Lower leg skin (tissue), 4 donors: ENCODE measurements at places on chromosomes 3 and 15.

- no peak for DNase-seq
Observed at GRCh38 chr3:123635717-123636116, 50.9 kb upstream of the HACD2 start.

DNA sequence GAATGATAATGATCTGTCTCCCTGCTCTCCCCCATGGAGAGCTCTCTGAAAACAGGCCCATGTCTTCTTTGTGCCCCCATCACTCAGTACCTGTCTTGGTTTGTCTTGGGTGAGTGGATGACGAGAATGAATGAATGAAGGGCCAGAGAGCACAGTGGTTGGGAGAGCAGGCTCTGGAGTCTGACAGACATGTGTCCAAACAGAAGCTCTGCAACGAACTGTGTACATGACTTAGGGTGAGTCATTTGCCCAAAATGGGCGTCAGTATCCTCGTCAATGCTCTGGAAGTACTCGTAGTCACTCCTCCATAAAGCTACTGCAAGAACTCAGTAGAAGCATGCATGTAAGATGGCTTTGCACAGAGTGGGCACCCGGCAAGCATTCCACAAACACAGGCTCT lies 170.2 kb upstream of the TLE3 start:
- no peak for DNase-seq

- no peak for DNase-seq
Observed at GRCh38 chr15:55707518-55707917, 35.4 kb downstream of the PRTG start.

DNA sequence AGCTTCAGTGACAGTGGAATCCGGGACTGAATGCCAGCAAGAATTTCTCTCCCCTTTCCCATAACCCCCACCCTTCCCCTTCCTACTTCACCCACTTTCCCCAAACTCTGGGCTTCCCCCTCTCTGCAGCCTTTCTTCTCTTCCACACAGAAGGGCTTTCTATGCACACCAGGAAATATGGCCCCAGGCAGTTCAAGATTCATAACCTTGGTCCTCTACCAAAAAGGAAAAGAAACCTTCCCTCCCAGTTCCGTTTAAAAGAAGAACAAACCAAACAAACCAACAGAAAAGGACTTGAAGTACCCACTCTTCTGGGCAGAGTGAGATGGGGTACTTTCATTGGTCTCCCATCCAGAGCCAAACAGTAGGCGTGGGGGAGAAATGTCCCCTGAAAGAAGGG lies 68.8 kb upstream of the ABHD2 start:
- no peak for DNase-seq

- no peak for DNase-seq
Observed at GRCh38 chr3:111284503-111285183, 213.0 kb downstream of the NECTIN3 start.

DNA sequence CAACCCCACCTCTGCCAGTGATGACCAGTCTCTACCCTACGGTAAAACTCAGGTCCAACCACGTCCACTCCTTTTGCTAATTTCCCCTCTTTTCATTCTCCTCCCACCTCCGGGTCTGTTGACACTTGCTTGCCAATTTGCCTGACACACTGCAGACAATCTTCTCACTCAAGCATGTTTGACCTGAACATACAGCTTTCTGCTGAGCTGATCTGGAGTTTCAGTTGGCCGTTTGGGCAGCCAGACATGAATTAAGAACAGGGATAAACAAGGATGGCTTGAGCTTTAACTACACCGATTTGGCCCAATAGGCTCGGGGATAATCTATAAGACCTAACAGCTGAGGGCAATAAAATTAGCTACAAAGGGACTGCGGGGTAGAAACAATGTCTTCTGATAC lies 758.6 kb upstream of the CFAP20DC start:
- no peak for DNase-seq

GRCh38 chr3:189202106-189202505 lies 30.3 kb downstream of the TPRG1 start:
- no peak for DNase-seq

DNA sequence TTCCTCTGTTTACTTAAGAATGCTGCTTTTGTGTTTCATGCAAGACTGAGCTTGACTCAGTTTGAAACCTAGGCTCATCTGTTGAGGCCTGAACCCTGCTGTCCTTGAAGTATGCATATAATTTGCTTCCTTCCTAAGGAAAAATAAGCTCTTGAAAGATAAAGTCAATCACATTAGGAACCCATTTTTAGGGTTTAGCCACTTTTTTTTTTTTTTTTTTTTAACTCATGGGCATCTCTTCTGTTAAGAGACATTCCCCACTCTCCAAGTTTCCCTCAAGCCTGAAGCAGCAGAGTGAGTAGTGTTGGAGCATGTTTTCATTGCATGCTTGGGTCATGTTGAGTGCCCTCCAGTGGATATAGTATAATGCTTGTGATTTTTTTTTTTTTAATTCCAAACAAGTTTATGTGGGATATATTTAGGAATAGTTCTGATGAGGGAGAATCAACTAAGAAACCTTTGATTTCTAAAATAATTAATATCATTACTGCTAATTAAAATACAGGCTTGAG lies 3.6 kb downstream of the CTNNB1 start:
- DNase-seq: no peak

GRCh38 chr15:96089405-96090058 lies 241.0 kb upstream of the NR2F2 start:
- no peak for DNase-seq

DNA sequence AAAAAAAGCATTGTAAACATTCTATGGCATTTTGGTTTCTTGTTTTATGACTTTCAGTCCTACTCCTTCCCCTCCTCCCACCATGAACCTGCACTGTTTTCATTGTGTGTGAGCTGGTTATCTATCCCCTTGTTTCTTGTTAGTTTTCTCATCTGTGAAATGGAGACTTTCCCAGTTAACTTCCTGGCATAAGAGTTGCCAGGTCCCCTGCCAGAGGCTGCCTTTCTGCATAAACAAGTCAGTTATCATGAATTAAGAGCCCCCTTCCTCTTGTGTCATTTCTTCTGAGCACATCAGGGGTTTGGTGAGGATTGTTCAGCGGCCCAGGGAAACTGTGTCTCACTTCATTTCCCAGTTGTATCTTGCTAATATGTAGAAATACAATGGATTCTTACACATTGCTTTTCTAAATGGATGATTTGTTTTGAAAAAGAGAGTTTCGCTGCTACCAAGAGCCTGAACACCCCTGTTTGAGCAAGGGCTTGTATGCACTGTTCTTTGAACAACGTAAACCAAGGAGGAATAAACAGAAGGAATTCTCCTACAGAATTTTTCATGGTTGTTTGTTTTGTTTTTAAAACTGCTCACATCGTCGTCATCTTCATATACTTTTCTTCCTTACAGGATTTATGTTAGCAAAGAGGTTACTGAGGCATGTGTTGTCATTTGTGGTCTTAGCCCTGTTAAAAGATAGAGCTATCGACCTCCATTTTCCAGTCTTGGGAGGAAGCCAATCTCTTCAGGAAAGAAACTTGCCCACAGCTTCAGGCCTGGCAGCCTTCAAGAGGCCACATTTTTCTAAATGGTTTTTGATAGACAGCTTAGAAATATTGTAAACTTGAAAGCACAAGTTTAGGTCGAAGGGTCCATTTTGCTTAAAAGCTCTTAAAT lies 144.6 kb upstream of the IL12A start:
- no peak for DNase-seq

DNA sequence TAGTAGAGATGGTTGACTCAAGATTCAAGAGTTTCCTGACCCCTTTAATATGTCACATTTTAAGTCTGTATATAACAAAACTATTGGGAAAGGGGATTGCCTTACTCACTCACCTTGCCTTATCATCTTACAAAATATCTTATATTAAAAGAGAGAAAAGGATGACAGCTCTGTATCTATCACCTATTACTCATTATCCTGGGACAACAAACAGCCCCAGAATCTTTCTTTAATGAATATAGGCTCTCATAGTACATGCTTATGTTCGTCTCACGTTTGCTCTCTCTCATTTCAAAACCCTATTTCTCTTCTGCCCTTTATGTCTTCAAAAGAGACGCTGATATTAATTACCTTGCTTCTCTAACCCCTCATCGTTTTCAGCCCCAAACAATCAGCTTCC lies 1023.4 kb upstream of the CFAP20DC start:
- no peak for DNase-seq

GRCh38 chr15:85443593-85444087 lies 63.2 kb downstream of the AKAP13 start:
- no peak for DNase-seq

- DNase-seq: no peak
Observed at GRCh38 chr3:176794406-176794805, 402.9 kb downstream of the TBL1XR1 start.

DNA sequence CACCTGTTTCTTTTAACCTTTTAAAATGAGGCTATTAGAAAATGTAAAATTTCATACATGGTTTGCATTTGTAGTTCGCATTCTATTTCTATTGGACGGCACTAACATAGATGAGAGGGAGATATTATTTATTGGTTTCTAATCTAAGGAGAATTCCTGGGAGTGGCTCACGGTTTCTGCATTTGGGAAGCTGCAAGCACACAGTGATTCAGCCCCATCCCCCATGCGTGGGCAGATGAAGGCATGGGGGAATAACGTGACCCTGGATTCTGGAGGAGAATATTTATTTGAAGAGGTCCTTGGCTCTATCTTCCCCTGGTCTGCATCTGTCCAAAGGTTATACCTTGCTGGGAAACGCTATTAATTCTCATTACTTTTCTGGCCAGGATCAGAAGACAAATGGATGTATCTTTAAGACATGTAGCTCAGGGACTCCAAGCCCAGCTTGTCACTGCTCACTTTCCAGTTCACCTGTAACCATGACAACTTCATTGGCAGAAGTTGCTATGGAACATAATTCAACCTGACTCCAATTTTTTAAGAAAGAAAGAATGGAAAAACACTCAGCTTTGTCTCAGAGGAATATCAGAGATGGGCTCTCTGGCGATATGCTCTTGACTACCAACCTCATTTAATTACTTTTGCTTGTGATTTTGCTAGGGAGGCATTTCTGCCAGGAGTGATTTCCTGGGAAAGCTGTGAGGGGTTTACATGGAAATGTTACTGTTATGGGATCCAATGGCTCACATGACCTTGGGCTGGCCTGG lies 27.2 kb upstream of the POMGNT2 start:
- no peak for DNase-seq

- peak; percentile 84 for DNase-seq
Observed at GRCh38 chr3:129625072-129625874, 18.8 kb upstream of the PLXND1 start.

DNA sequence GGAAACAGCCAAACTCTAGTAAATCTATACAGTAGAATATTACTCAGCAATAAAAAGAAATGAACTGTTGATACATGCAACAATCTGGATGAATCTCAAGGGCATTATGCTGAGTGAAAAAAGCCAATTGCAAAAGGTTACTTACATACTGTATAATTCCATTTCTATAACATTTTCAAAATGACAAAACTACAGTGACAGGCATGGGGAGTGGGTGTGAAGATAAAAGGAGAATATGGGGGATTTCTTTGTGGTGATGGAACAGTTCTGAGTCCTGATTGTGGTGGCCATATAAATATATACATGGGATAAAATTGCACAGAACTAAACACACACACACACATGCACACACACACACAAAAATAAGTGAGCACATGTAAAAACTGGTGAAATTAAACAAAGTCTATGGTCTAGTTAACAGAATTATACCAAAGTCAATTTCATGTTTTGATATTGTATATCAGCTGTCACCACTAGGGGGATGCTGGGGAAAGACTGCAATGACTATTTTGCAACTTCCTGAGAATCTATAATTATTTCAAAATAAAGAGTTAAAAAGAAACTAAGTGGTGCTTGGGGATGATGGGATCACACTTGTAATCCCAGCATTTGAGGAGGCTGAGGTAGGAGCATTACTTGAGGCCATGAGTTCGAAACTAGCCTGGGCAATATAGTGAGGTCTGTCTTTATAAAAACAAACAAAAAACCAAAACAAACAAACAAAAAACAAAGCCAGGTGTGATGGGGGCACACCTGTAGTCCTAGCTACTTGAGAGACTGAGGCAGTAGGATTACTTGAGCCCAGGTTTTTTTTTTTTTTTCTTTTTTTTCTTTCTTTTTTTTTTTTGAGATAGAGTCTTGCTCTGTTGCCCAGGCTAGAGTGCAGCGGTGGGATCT lies 66.0 kb downstream of the SPTSSB start:
- DNase-seq: no peak

GRCh38 chr15:41594801-41595746 lies 36.1 kb downstream of the TYRO3 start:
- DNase-seq: no peak

- DNase-seq: no peak
Observed at GRCh38 chr3:178352326-178353005, 183.8 kb upstream of the KCNMB2 start.

DNA sequence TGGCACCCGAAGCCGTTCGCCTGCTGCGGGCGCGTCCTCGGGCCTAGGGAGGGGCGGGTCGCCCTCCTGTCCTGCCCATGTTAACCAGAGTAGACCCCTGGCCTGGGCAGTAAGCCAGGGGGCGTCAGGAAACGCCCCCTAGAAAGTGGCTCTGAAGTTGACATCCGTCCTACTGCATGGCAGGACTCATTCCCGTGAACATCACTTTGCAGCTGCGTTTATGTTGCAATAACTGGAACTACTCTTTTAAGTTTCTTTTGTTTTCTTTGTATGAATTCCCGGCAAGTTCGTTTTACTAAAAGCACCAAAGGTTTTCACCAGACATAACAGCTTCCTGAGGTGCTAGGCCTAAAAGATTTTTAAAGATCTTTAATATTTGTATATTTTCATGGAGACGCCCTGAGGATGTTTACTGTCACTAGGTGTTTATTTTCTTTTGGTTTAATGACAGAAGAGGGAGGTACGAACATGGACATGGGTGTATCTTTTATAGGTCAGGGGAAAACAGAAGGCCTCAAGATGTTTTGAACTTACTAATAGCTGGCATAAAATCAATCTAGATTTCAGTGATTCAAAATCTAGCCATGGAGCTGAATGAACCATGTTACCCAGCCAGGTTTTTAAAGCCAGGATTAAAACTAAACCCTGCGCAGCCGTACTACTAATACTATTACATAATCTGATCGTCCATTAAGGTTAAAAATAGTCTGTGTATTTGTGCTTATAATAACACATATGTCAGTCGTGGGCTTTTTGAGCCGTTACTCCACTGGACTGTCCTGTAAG lies 1.0 kb downstream of the C15orf61 start:
- no peak for DNase-seq
